ENCODE measurements at places on chromosomes 2 and 18.

GRCh38 chr2:1010415-1010930, 59.8 kb downstream of the SNTG2 start:
- peak; percentile 38 for DNase-seq

GRCh38 chr2:152716805-152717227, 445 bp downstream of the PRPF40A start:
- no peak for DNase-seq

DNA sequence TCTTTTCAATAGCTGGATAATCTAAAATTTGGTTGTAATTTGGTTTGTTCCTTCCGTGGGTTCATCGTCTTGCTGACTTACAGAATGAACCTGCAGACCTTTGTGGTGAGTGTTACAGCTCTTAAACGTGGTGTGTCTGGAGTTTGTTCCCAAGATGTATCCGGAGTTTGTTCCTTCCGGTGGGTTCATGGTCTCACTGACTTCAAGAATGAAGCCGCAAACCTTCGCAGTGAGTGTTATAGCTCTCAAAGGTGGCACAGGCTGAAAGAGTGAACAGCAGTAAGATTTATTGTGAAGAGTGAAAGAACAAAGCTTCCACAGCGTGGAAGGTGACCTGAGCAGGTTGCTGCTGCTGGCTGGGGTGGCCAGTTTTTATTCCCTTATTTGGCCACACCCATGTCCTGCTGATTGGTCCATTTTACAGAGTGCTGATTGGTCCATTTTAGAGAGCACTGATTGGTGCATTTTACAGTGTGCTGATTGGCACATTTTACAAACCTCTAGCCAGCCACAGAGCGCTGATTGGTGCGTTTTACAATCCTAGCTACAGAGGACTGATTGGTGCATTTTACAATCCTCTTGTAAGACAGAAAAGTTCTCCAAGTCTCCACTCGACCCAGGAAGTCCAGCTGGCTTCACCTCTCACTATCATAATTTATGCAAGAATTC, 16.6 kb downstream of the RALB start:
- no peak for DNase-seq

DNA sequence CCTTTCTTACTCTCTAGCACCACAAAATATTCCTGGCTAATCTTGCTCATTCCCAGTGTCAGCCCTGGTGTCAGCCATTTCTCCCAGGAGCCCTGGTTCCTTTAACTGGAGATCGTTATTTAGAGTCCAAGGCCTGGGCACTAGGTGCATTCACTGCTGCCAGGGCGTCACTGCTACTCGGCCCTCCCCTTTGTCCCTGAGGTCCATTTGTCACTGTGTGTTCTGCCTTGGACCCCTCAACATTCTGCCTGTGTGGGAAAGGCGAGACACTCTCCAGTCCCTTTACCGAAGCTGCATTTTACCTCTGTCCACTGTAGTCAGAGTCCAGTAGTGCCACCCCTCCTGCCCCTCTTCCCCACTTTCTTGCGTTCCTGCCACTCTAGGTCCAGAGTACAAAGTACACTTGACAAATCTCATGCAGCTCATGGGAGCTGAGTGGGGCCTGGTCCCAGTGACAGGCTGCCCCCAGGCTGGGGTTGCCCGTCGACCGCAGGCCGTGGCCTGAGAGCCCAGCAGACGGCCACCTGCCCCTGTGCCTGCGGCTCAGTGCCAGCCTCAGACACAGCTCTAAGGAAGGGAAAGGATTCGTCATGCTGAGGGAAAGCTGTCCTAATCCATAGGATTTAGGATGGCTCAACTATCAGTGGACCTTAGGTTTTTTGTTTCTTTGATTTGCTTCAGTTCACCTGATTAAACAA, 52.1 kb downstream of the COPS8 start:
- DNase-seq: no peak

- DNase-seq: no peak
These were observed 6.4 kb downstream of the TNS1 start for GRCh38 chr2:217996361-217996760.

DNA sequence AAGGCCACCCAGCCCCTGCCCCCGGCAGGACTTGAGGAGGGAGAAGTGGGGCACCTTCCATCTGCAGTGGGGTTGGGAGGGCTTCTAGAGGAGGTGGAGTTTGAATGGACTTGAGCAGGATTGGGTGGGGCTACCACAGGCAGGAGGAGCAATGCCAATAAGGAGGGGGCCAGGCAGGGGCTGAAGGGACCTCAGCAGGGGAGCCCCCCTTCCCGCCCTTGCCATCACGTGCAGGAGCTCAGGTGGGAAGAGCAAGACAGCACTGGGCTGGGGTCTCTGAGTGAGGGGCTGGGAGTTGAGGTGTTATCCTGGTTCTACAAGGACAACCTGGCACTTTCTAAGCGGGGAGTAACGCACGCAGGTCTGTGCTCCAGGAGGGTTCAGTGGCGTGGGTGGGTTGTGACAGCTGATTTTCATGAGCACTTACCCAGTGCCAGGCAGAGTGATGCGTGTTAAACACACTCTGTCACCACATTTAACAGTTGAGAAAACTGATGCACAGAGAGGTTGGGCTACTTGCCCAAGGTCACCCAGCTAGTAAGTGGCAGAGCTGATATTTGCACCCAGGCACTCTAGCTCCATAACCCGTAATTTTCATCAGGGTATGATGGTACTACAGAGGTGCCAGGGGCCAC, 4.8 kb downstream of the CHRND start:
- no peak for DNase-seq

GRCh38 chr18:25457601-25458000, 105.6 kb upstream of the ZNF521 start:
- DNase-seq: no peak

DNA sequence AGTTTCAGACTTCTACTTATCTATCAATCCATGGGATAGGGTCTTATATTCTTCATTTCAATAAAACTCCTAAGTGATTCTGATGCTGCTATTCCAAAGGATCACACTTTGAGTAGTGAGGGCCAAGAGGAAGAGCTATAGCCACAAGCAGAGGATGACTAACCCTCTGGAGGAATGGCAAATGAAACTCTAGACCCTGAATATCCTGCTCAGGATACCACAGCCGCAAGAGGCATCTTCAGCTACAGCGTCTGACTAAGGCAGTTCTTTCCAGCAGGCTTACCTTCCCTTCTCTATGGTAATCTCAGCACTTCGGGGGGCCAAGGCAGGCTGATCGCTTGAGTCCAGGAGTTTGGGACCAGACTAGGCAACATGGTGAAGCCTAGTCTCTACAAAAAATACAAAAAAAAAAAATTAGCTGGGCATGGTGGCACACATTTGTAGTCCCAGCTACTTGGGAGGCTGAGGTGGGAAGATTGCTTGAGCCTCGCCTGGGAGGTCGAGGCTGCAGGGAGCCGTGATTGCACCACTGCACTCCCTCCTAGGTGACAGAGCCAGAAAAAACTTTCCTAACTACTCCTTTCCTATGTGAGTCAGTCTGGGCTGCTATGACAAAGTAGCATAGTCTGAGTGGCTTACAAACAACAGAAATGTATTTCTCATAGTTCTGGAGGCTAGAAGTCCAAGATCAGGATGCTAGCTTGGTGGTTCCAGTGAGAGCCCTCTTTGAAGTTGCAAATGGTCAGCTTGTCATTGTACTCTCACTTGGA, 371.9 kb downstream of the IRS1 start:
- DNase-seq: no peak

DNA sequence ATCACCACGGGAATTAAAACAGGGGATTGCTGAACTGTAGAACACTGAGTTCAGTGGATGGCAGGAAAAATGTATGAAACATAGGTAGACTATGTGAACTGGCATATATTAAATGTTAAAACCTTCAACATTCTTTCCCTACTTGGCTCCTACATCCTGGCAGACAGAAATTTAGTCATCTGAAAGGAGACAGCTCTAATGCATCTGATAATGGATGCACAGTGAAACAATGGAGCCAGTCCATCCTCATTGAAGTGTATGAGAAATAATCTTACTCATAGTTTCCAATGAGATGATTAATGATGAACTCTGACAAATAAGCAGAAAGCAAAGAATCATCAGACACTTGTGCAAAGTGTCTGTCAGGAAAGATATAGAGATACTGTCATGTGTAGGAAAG, 1629.7 kb upstream of the TMEFF2 start:
- DNase-seq: no peak

DNA sequence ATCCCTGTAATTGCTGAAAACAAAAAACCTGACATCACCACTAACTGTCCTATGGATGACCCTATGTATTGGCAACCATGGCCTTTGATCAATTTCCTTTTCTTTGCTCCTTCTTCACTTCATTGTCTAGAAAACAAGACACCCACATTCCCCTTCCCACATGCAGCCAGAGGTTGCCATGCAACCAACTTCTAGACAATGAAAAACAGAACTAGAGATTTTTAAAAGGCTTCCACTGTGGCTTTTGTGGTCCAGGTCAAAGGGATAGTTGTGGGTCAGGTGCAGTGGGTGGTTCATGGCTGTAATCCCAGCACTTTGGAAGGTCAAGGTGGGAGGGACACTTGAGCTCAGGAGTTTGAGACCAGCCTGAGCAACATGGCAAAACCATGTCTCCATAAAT, 139.3 kb upstream of the DOK6 start:
- no peak for DNase-seq

GRCh38 chr18:35991696-35992095, 19.2 kb downstream of the RMP24 start:
- DNase-seq: no peak

GRCh38 chr2:177923323-177923722, 149.3 kb downstream of the PDE11A start:
- DNase-seq: no peak

DNA sequence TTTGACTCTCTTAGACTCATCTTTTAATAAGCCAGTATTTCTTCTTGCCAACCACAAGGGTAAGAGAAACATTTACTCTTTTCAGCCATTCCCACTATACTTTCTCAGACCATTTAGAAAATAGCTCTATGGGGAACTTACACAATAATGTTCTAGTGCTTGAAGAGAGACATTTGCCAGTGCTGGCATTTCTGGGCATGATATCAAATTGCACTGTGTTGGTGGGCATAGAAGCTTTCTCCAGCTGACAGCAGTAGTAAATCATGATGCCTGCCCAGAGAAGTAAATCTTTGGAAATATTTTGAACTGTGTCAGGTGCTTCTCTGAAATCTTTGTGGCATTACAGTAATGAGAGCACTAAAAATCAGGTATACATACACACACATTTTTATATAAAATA, 346.6 kb downstream of the CBLN2 start:
- peak; percentile 58 for DNase-seq

GRCh38 chr2:38835990-38836389, 39.7 kb downstream of the DHX57 start:
- peak; percentile 58 for DNase-seq

- DNase-seq: no peak
These were observed 38.5 kb downstream of the NPC1 start for GRCh38 chr18:23547846-23548245.

GRCh38 chr2:15561574-15562344, 625 bp upstream of the NBAS start:
- DNase-seq: peak; percentile 37

GRCh38 chr2:239327536-239328350, 73.1 kb downstream of the HDAC4 start:
- no peak for DNase-seq

GRCh38 chr2:13779996-13780395, 852.5 kb upstream of the LRATD1 start:
- no peak for DNase-seq

DNA sequence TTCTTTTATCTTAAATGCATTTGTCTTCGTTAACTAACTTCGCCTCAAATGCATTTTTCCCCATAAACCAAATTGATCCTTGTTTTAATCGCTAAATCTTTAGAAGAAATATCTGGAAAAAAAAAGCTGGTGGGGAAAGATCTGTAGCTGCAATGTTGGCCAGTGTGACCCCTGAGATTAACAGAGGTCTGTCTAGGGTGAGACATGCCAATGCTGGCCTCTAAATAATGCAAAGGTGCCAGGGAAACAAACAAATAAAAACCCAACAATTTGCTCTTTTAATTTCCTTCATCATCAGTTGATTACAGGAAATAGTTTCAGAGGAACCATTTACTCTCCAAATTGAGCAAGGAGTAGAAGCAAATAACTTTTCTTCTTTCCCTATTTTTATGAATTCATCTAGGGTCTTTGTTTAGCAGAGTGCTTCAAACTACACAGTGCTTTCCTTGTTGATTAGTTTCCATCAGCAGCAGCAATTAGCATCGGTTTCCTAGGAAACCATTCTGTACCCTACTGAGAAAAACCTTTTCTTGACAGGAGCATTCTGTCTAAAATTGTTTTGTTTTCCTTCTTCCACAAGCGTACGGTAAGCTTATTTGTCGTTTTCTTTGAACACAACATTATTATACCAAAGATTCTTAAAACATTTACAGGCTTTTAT, 100.5 kb upstream of the UNC80 start:
- peak; percentile 49 for DNase-seq

GRCh38 chr2:77201755-77202154, 320.4 kb downstream of the LRRTM4 start:
- DNase-seq: no peak

DNA sequence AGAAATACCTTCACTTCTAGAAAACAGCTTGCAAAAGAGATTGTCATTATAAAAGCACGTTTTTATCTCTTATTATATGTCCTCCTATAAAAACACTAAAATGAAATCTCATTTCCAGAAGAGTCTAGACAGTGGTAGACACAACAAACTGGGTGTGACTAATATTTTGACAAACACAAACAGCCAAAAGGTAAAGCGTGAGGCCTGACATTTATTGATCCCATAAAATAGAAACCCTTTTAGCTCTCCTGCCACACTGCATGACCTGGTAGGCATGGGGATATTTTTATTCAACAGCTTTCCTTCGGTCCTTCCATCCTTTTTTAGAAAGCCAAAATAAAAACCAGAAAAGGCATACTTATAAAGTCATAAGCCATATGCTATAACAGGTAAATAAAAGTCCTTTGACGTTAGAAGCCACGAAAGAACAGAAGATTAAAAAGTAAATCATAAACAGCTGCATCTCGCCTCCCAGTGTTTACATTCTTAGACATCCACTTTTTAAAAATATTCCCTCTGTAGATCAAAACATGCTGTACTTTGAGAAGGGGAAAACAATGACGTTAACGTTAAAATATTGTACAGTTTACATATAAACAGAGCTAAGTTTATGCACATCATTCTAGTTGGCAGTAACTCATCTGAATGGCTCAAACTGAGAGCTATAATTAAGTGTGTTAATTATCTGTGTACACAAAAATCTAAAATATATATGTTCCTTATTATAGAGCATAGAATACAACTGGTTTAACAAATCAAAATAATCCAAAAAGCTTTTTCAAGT, 44.6 kb downstream of the IRS1 start:
- no peak for DNase-seq

- DNase-seq: no peak
These were observed 213.6 kb upstream of the CELF4 start for GRCh38 chr18:37779220-37779619.

Measured in Ammon's horn (tissue), 1 donor.